ENCODE measurements at places on chromosomes 4 and X.

GRCh38 chrX:20665481-20665880 is 398.8 kb upstream of the RPS6KA3 start:
- no peak for DNase-seq

DNA sequence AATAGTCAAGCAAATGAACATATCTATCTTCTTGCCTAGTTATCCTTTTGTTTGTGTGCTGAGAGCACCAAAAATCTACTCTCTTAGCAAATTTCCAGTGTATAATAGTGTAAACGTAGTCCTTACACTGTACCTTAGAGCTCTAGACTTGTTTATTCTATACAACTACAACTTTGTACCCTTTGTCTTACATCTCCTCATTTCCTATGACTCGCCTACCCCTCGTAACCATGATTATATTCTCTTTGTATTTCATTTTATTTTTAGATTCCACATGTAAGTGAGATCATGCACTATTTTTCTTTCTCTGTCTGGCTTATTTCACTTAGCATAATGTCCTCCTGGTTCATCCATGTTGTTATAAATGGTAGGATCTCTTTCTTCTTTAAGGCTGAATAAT is 37.6 kb downstream of the MAGEB5 start:
- no peak for DNase-seq

DNA sequence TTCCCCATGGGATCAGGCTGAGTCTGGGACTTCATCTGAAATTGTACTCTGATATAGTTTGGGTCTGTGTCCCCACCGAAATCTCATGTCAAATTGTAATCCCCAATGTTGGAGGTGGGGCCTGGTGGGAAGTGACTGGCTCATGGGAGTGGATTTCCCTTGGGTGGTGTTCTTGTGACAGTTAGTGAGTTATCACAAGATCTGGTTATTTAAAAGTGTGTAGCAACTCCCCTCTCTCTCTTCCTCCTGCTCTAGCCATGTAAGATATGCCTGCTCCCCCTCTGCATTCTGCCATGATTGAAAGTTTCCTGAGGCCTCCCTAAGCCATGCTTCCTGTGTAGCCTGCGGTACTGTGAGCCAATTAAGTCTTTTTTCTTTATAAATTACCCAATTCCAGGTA is 61.0 kb downstream of the RASGEF1B start:
- DNase-seq: no peak

GRCh38 chr4:139374251-139374650 is 72.0 kb upstream of the NDUFC1 start:
- no peak for DNase-seq

DNA sequence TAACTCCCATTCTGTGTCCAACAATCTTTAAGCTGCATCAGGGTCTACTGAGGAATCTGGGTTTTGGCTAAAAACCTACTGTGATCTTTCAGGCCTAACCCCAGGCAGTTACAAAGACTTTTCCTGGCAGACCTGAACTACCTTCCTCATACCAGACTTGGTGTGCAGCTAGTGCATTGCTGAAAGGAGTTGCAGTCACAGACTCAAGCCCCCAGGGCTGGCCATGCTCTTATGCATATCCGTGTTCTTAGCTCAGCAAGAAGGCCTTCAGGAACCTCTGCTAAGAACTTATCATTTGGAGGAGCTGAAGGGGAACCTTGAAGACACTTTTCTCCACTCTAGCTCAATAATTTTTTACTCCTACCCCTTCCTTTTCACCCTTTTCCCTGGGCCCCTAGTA is 147.5 kb downstream of the INPP4B start:
- DNase-seq: no peak

- DNase-seq: no peak
These were observed 45.7 kb upstream of the GATB start for GRCh38 chr4:151806511-151806927.

GRCh38 chrX:133541021-133541420 is 125.7 kb upstream of the GPC4 start:
- DNase-seq: no peak

DNA sequence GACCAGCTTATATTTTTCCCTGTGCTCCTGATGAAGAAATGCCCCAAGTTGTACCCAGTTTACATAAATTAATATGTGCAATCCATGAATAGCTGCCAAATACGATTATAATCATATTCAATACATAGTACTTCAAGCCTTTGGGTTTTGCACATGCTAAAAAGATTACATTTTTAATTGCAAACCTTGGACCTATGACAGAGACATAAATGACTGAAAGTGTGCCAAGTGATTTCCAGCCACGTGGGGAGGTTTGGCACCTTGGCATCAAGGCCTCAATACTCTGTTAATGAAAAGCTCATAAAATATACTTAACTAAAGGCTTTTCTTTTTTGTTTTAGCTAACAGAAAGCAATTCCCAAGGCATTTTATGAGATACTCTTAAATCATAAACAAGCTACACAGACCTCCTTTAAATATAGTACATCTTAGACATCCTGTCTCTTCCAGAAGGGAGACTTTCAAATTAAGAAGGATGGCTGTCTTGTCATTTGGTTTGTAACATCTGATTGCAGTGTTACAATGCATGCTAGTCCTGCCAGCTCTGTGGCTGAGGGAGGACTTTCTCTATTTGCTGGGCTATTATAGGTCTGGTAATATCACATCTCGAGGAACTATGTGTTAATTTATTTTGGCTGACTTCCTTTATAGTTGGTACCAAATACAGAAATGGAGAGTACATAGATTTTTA is 404.1 kb downstream of the AFF2 start:
- DNase-seq: no peak

DNA sequence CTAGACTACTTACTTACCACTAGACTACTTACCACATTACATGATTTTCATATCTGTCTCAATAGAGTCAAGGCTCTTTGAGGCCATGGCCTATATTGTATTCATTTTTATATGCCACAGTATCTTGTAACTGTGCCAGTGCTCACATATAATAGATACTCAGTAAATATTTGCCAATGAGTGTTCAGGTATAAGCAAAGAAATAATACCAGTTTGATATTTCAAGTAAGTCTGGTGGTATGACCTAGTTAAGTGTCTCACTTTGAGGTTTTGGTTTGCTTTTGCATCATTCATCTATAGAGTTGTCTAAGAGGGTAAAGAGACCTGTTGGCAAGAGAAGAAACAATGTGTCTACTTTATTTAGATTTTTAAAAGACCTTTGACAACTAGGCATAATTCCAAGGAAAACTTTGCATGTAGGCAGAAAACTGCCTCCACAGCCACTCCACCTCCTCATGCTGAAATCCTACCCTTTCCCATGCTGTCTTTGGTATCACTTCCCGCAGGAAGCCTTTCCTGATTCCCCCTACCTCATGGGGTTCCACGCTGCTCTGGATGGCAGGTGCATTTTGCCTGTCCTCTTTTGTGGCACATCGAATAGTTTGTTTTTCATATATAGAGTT is 91.3 kb upstream of the KLHL13 start:
- DNase-seq: no peak

GRCh38 chr4:5127556-5127955 is 76.3 kb downstream of the STK32B start:
- DNase-seq: no peak

GRCh38 chr4:48683784-48684666 is 96.1 kb downstream of the FRYL start:
- DNase-seq: no peak

DNA sequence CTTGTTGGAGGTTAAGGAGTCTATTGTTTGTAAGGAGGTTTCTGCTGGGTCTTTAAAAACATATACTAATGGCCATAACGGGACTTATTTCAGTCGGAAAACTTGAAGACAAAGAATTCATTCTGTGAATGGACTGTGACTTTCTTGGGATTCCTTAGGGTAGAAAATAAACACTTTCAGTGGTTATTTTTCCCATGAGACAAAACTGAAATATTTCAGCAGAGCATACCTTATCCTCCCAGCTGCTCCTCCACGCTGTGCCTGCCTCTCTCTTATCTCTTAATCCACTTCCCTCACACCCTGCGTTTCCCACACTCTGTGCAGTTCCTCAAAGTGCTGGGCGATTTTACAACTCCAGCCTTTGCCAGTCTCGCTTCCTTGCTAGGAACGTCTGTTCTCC is 47.1 kb upstream of the SORBS2 start:
- no peak for DNase-seq

Data from CD4-positive, alpha-beta T cell (primary cell).